ENCODE measurements at places on chromosomes 1 and 21.

DNA sequence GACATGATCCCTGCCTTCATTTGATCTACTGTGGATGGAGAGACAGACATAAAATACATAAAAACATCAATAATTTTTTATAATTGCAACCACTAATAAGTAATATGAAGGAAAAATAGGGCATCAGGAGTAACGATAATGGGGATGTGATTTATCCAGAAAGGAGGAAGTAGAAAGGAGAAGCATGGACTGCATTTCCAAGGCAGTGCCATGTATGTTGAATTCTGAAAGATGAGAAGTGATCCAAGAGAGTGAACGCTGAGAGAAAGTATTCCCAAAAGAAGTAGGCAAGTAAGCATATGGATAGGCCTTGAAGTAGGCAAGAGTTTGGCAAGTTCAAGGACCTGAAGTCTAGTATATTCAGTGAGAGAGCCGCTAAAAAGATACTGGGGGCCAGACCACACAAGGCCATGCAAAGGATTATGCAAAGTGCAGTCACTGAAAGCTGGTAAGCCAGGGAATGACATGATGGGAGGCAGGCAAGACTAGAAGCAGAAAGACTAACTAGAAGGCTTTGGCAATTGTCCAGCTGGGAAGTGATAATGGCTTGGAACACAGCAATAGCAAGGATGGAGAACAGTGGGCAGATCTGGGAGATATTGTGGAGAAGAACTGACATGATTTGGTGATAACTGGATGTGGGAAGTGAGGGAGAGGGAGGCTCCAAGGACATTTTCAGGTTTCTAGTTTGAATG lies 85.9 kb downstream of the TM2D1 start:
- no peak for DNase-seq

DNA sequence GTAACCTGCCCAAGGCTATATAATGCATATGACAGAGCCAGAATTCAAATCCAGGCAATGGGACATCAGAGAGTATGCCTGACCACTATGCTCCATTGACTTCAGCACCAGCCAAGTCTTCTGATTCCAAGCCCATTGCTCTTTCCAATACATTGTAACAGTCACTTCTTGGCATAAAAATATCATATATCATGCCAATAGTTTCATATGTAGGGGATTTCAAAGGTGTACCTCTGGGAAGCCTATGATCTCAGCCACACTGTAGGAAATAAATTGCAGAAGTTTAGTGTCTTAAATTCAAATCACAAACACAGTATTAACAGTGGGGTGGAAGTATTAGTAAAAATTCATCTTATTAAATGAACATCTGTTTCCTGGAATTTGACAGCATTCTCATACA lies 30.0 kb upstream of the ROR1 start:
- no peak for DNase-seq

GRCh38 chr1:42002220-42002619 lies 83.5 kb upstream of the HIVEP3 start:
- no peak for DNase-seq

- DNase-seq: no peak
Observed at GRCh38 chr1:108695535-108695934, 3.4 kb downstream of the PRPF38B start.

DNA sequence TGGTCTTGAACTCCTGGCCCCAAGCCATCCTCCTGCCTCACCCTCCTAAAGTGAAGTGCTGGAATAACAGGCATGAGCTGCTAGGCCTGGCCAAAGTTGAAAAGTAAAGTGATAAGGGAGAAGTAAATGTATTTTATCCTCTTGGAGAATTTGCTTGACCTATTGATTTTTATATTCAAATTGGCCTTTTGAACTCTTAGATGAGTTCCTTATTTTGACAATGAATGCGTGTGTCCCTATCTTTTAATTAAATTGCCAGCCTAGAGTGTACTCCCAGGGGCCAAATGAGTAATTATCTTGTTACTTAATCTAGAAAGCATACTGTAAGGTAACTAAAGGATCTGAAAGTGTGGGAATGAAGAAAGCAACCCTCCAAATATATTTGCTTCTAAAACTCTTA lies 11.4 kb downstream of the RNF11 start:
- DNase-seq: no peak

- DNase-seq: no peak
Observed at GRCh38 chr1:174158767-174159251, 511 bp upstream of the RABGAP1L start.

DNA sequence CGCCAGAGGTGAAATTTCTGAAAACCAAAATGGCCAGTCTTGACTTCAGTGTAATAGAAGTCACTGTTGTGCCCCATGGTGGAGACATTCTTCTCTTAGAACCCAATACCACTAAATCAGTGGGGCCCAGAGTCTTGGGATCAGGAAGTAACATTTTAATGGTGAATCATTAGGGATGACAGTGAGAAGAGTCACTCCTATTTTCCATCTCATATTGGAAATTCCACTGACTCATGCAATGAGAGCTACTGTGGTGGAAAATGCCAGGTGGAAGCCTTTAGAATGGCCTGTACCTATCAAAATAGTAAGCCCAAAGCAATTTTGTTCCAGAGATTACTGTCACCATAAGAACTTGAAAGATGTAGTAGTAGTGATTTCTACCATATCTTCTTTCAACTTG lies 20.6 kb upstream of the PPM1J start:
- no peak for DNase-seq

DNA sequence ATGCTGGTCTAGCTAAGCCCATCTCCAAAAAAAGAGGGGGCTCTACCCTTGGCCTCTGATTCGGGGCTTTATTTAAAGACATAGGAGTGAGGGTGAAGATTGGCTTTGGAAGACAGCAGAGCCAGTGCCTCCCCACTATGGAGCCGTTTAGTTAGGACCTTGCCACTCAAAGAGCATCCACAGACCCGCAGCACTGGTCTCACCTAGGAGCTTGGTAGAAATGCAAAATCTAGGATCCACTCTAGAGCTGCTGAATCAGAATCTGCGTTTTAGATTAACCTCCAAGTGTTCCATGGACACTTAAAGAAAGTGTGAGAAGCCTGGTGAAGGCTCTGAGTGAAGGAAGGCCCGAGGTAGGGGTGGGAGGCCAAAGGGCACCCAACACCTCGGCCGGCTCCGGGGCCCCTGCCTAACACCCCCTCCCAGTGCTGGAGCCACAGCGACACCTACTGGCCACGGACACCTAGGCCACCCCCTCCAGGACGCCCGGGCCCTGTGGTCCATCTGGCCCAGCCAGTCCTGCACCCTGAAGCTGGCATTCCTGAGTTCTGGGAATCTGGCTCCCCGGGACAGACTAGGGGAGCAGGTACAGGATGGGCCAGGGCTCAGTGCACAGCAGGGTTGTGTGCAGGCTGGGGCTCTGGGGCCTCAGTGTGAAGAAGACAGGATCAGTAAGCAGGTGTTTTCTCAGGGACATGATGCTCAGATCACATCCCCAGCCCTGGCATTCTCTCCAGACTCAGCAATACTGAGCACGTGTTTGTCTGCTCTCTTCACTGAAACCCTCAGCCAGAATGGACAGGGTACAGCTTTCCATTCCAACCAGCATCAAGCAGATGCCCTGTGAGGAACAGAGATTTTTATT lies 79.2 kb downstream of the TMEM53 start:
- peak; percentile 83 for DNase-seq

DNA sequence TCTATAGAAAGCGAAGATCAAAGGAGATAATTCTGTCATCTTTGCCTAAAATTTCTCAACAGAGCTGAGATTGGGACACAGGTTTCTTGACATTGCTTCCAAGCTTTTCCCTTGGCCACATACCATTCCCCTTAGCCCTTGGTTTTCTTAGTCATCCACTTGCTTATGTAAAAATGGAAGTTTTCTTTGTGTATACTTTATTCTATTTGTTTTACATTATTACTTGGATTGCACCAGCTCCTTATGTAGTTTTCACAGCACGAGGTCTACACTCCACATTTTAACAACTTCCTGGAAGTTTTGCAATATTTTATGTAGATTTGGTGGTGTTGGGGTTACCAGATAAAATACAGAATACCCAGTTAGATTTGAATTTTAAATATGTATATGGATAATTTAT lies 129.8 kb downstream of the PLA2G4A start:
- no peak for DNase-seq

DNA sequence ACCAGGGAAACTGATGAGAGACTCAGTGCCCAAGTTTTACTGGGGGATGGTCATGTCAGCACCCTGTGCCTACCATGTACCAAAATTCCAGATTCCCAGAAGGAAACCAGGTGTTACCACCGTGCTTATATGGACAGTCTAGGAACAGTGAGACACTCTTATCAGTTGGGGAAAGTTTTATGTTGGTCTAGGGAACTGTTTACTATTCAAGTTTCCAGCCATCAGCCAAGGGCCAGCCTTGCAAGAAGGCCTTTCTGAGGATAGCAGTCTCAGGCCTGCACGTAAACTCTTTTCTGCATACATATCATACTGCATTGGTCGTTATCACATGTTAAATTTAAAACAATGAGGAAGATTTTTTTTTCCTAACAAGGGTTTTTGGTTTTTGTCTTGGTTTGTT lies 12.6 kb downstream of the TMEM269 start:
- DNase-seq: no peak

GRCh38 chr1:115060501-115060900 lies 28.8 kb downstream of the TSPAN2 start:
- no peak for DNase-seq

DNA sequence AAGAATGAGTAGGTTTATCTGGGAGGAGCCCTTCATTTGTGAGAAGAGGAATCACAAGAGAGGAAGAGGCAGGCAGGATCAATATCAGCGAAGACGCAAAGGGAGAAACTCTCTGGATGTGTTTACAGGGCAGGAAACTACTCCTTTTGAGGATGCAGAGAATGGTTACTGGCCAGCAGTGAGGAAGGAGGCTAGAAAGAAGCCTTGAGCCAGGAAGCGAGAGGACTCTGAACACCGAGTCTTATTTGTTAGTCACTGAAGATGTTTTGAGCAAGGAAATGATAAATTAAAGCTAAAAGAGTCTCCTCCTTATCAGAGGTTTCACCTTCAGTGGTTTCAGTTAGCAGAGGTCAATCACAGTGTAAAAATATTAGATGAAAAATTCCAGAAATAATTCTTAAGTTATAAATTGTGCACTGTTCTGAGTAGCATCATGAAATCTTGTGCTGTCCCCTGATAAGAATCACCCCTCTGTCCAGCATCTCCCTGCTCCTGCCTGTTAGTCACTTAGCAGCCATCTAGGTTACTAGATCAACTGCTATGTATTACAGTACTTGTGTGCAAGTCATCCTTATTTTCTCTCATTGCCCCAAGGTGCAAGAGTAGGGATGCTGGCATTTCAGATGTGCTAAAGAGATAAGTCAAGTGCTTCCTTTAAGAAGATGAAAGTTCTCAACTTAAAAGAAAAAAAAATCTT lies 43.5 kb downstream of the WLS start:
- no peak for DNase-seq

All from left forelimb (tissue), 1 donor.